ENCODE measurements at places on chromosomes 6 and 20. TPM values are rescaled to one million over a fixed set of nuclear protein-coding genes. Genes with fewer than 3 reads are reported as not detected.

DNA sequence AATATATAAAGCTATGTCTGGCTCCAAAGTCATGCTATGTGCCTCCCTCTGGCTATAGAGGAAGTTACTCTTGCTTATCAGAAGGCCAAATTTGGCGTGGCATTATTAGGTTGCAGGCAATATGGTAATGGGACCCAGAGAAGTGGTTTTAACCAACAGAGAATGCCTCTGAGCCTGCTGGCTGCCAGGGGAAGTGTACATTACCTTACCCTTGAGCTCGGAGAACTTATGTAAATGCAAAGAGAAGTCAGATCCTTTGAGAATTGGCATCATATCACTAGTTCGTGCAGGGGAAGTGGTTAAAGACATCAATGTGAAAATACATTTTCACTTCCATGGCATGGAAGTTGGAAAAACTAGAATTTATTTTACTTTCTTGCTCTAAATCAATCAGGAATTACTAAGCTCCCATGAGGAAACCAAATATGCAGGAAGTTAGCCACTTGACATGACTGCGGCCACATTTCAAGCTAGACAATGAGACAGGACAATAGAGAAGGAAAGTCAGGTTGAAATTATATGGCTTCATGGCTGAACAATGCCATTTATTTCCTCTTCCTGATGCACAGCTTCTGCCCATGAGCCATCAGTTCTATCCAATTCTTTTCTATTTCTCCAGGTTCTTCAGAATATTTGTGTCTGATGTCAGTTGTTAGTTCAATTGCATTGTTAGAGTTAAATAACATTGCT, 134.0 kb upstream of the PHACTR1 start:
- H3K4me3 ChIP-seq: no peak overlapping the region
- H3K4me1 ChIP-seq: peaks cover 19% of the 10 kb centered on the region
- no peak for DNase-seq
- H3K27me3 ChIP-seq: no peaks in the 10 kb centered on the region

DNA sequence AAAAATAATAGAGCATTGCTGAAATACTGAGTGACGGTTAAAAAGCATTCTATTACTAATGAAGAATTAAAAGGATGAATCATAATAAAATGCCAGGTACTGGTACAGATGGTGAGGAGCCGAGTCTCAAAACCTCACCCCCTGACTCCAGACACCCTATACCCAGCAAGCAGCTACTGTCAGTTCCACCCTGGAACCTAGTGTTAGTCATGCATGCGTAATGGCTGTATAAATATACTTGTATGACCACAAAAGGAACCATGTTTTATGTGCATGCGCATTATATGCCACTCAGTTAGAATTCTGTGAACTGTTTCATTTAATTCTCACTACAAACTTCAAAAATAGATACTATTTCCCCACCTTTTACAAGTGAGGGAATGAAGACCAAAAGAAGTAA, 568.7 kb upstream of the RNF217 start:
- no peak for DNase-seq
- no peak overlapping the region for H3K27ac ChIP-seq
- H3K27me3 ChIP-seq: no peaks in the 10 kb centered on the region
- no peak overlapping the region for H3K4me3 ChIP-seq
- H3K36me3 ChIP-seq: peaks cover 11% of the 10 kb centered on the region

DNA sequence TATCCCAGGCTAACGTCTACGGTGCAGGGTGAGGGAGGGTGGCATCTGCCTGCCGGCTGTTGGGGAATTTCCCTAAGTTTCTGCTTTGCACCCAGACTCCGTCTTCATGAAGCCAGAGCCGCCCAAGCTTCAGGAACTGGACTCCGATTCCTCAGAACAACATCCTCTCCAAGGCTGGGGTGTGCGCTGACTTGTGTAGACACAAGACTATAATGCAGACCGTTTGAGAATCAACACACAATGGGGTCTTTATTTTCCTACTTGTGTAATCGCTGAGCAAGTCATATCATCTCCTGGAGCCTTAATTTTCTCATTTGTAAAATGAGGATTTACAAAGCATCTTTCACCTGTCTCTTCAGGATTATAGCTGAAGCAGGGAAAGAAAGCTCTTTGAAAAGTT, 160.5 kb upstream of the AGPAT4 start:
- H3K4me1 ChIP-seq: peaks cover 20% of the 10 kb centered on the region
- H3K36me3 ChIP-seq: no peaks in the 10 kb centered on the region
- H3K27ac ChIP-seq: peak overlapping the region; percentile 91
- no peaks in the 10 kb centered on the region for H3K27me3 ChIP-seq
- no peak overlapping the region for H3K4me3 ChIP-seq
- no peak for DNase-seq

GRCh38 chr20:25278636-25279361, 30.9 kb downstream of the PYGB start:
- H3K4me1 ChIP-seq: peaks cover 6% of the 10 kb centered on the region
- no peak for DNase-seq
- no peaks in the 10 kb centered on the region for H3K27me3 ChIP-seq

DNA sequence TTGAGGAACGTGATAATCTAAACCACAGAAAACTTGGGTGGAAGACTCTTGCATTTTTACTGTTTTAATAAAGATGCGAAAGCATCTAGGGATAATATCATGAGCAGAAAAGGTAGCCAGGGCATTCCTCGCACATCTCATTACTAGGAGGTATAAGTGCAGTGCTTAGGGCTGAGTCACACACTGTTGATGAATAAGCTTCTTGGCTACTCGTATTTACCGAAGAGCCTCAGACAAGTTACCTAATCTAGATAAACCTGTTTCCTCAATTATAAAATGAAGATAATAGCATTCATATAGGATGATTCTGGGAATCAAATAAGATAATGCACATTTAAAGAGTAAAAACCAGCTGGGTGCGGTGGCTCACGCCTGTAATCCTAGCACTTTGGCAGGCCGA, 780 bp upstream of the KIAA0319 start:
- peak overlapping the region; percentile 74 for H3K4me3 ChIP-seq
- H3K36me3 ChIP-seq: peaks cover 18% of the 10 kb centered on the region
- peaks cover 18% of the 10 kb centered on the region for H3K4me1 ChIP-seq
- peak; percentile 44 for DNase-seq
- H3K27ac ChIP-seq: no peak overlapping the region
- H3K27me3 ChIP-seq: peaks cover 10% of the 10 kb centered on the region

GRCh38 chr6:118327237-118327636, 220.9 kb upstream of the PLN start:
- H3K4me3 ChIP-seq: no peak overlapping the region
- no peaks in the 10 kb centered on the region for H3K27me3 ChIP-seq
- DNase-seq: no peak
- no peak overlapping the region for H3K27ac ChIP-seq
- H3K4me1 ChIP-seq: peaks cover 6% of the 10 kb centered on the region

DNA sequence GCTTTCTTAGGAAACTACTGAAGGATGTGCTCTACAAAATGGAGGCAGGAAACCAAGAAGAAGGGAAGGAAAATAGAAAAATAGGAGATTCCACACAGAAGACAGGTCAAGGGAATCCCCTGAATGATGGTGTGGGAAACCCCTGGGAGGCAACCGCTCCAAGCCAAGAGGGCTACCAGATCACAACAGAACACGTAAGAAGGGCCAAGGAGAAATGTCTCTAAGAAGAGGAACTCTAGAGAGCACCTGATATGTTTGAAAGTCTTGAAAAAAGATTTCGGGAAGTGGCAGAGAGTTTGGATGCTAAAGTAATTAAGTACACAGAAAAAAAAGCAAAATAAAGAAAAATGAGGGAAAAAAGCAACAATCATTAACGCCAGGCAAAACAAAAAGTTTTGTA, 7.1 kb downstream of the KIF13A start:
- no peaks in the 10 kb centered on the region for H3K27me3 ChIP-seq
- peak overlapping the region; percentile 66 for H3K27ac ChIP-seq
- DNase-seq: no peak
- H3K36me3 ChIP-seq: no peaks in the 10 kb centered on the region

DNA sequence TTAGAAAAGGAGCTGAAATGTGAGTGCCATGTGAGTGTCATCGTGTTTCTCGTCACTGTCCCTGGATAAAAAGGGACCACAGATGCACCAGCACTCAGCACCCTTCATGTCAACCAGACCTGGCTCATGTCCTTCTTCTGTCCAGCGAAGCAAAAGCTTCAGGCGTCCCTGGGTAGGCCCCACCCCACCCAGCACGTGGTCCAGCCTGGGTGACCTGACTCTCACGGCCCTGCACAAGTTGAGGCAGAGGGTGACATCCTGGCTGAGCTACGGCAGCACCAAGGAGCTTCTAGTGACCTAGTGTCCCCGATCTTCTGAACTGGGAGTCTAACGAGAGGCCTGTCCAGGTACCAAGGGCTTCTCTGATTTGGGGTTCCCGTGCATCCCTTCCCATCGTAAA, 37.8 kb downstream of the PSMG4 start:
- no peak for DNase-seq
- H3K36me3 ChIP-seq: peaks cover 9% of the 10 kb centered on the region
- H3K4me3 ChIP-seq: no peak overlapping the region
- no peaks in the 10 kb centered on the region for H3K27me3 ChIP-seq
- no peak overlapping the region for H3K27ac ChIP-seq

GRCh38 chr6:123524781-123525180, 112.0 kb downstream of the TRDN start:
- no peak overlapping the region for H3K4me3 ChIP-seq
- no peak for DNase-seq
- no peaks in the 10 kb centered on the region for H3K36me3 ChIP-seq
- H3K4me1 ChIP-seq: no peaks in the 10 kb centered on the region

DNA sequence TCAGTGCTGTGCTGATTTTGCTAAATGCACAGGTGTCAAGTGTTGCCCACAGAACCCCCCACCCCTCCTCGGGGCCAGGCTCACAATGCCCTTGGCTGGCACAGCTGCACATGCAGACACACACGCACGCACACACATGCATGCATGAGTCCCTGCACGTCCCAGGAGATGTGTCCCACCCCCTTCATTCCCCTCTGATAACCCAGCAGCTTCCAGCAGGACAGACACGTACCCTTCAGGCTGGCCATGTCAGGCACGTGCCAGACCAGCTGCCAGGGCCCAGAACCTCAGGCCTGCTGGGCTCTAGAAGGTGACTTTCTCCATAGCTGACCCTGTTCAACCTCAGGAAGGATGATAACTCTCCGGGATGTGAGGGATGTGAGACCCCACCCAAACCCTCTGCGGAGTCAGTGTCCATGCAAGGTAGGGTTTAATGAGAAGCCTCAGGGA, 44.4 kb downstream of the MRPL14 start:
- no peaks in the 10 kb centered on the region for H3K27me3 ChIP-seq
- no peaks in the 10 kb centered on the region for H3K4me1 ChIP-seq
- DNase-seq: no peak
- no peak overlapping the region for H3K4me3 ChIP-seq
- H3K36me3 ChIP-seq: no peaks in the 10 kb centered on the region

GRCh38 chr6:116779573-116780164, 14.2 kb upstream of the FAM162B start:
- H3K36me3 ChIP-seq: no peaks in the 10 kb centered on the region
- peaks cover 6% of the 10 kb centered on the region for H3K4me1 ChIP-seq
- no peak overlapping the region for H3K27ac ChIP-seq
- no peak overlapping the region for H3K4me3 ChIP-seq

DNA sequence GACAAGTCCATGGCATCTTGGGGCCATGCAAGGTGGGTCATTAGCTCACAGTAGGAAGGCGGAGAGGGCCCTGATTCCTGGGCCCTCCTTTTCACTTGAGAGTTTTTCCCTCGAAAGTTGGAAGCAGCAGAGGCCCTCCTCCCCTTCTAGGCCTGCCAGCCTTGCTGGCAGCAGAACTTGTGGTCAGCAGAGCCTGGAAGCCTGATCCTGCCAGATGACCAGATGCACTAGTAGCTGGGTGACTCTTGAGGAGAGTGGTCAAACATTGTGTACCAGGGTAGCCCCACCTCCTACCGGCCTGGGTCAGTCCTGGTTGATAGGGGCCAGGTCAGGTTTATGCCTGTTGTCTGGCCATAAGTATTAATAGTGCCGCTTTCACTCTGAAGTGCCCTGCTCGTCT, 3.8 kb upstream of the HMGA1 start:
- H3K36me3 ChIP-seq: no peaks in the 10 kb centered on the region
- no peak overlapping the region for H3K27ac ChIP-seq
- DNase-seq: no peak
- H3K4me3 ChIP-seq: no peak overlapping the region
- H3K27me3 ChIP-seq: no peaks in the 10 kb centered on the region
- H3K4me1 ChIP-seq: peaks cover 4% of the 10 kb centered on the region

- peak overlapping the region; percentile 88 for H3K27ac ChIP-seq
- H3K4me1 ChIP-seq: peaks cover 16% of the 10 kb centered on the region
- no peaks in the 10 kb centered on the region for H3K27me3 ChIP-seq
- H3K36me3 ChIP-seq: no peaks in the 10 kb centered on the region
These were observed 506.6 kb upstream of the MAN1A1 start for GRCh38 chr6:119856136-119856535.

- H3K36me3 ChIP-seq: peaks cover 26% of the 10 kb centered on the region
- DNase-seq: no peak
- peaks cover 7% of the 10 kb centered on the region for H3K4me1 ChIP-seq
These were observed 627 bp upstream of the RPP21 start for GRCh38 chr6:30344191-30344867.

DNA sequence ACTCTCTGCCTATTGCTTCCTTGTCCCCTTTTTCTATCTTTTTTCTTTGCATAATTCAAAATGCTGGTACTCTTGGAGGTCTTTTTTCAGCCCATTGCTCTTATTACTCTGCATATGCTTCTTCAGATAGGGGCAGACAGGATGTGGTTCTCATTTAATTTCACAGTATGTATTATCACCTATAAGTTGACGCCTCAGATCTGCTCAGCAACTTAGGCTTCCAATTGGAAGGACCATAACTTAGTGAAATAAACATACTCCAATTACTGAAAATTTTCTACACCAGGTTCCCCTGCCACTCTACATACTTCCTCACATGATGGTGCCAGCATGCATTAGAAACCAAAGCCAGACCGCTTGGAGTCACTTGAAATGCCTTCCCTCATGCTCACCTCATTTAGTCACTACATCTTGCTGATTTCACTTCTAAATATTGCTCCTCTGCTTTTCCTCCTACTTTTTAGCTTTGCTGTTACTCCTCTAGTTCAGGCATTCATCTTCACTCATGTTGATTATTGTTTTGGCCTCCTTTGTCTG, 34.5 kb upstream of the AHI1 start:
- no peak for DNase-seq
- no peaks in the 10 kb centered on the region for H3K27me3 ChIP-seq
- no peaks in the 10 kb centered on the region for H3K36me3 ChIP-seq
- H3K4me1 ChIP-seq: no peaks in the 10 kb centered on the region

Gene DHX16
- total RNA-seq: 41.3 TPM

Gene HCRTR2
- not detected for total RNA-seq

Gene PHACTR3
- 4.5 TPM for total RNA-seq

Gene MUC21
- total RNA-seq: not detected

Gene HUS1B
- 0.72 TPM for total RNA-seq

Gene GNRH2
- total RNA-seq: 1.0 TPM

Gene WFDC10B
- not detected for total RNA-seq

Gene RIPPLY2
- not detected for total RNA-seq
